ENCODE measurements at places on chromosomes 6 and 20.

- DNase-seq: peak; percentile 40
Observed at GRCh38 chr20:43749734-43750294, 23.0 kb upstream of the GTSF1L start.

- DNase-seq: no peak
Observed at GRCh38 chr6:25462235-25462897, 183.2 kb downstream of the CARMIL1 start.

DNA sequence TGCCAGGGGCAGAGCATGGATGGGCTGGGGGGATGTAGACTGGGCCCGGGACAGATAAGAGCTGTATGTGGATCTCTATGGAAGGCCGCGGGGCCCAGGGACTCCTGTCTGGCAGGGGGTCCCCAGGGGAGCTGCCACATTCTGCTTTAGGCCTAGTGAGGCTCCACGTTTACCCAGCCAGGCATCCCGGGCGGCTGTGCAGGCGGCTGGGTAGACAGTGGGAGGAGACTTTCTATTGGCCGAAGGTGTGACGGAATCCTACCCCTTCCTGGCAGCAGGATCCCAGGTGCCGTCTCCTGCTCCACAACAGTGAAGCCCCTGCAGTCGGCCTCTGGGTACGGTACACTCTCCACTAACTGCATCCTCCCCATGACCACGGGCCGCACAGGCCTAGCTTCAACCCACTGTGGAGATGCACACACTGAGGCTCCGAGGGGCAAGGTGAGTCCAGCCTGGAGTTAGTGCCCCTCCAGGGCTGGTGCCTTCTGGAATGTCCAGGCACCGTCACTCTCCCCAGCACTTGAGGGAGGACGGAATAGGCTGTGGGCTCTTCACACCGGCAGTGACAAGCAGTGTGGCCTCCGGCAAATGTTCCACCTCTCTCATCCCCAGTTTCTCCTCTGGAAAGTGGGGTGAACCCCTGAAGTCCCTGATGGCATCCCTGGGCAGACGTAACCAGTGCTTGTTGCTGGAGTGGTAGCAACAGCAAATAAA is 36.8 kb upstream of the ZBP1 start:
- DNase-seq: no peak

DNA sequence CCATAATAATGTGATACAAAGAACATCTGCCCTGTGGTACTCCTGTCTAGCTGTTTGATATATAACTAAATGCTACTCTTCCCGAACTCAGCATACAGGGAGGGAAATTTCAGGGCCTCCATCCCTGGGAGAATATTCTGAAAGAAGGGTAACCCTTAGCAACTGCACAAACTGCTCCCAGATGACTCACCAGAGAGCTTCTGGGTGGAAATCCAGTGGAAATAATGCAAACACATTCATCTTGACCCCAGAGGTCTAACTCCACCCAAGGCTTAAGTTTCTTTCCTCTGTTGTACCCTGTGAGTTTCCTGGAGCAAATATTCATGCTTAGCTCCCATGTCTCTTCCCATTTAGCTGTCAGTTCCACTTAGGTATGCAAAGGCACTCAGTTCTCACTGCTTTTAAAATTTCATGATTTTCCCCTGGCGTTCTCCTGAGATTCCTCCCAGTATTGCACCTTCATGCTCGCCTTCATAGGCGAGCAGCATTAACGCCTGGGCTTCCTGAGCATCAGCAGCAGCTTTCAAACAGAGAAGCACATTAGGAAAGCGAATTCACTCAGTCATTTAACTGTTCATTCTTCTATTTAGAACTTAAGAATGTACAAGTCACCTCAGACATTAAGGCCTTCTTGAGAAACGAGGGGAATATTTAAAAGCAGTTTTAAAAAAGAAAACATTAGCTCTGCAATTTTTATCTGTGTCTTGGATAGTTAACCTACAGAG is 43.8 kb upstream of the LAMA4 start:
- peak; percentile 92 for DNase-seq

DNA sequence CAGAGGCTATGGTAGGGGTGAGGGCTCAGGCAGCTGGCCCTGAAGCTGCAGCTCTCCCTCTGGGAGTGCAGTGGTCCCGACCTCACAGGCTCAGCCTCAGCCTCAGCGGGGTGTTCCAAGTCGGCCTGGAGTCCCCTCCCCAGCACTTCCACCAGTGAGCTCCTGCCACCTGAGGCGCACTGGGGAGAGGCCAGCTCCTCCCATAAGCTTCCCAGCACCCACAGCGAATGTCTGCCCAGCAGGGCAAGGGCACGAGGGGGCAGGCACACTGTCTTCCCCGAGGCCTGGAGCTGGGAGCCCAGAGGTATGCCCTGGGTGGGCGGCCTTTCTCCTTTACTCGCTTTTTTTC is 53.2 kb upstream of the SLCO4A1 start:
- no peak for DNase-seq

DNA sequence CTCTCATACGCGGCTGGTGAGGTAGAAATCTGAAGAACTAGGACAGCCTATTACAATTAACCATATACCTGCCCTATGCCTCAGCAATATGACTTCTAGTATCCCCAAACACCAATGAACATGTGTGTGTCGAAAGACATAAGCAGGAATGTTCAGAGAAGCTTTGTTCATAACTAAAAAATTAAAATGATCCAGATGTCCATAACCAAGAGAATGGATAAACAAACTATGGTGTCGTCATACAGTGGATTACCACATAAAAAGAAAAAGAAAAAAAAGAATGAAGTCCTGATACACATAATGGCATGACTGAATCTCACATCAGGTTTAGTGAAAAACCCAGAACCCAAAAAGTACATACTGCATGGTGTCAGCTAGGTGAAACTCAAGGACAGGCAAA is 73.9 kb downstream of the MDN1 start:
- no peak for DNase-seq

GRCh38 chr6:3794092-3794491 is 42.6 kb upstream of the PXDC1 start:
- DNase-seq: no peak

- no peak for DNase-seq
Observed at GRCh38 chr20:2984028-2984501, 59.4 kb upstream of the GNRH2 start.

- DNase-seq: peak; percentile 71
Observed at GRCh38 chr6:158869826-158870648, 50.9 kb upstream of the EZR start.

- no peak for DNase-seq
Observed at GRCh38 chr6:131255434-131255833, 120.2 kb downstream of the AKAP7 start.

DNA sequence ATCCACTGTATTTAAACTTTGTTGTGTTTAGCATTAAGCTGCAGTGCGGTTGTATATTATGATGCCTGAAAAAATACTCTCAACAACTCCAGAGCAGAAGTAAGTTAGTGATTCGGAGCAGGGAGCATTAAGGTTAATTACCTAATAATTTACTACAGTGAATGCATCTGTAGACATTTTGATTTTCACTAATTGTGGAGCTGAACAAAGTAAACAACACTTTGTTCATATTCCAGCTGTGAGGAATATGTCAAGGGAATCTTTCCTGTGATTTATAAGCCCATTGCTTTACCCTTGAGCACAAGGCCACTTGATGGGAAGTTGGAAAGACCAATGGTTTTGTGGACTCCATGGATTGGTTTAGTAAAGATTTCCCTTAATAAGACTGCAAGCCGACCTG is 77.1 kb downstream of the CBLN4 start:
- no peak for DNase-seq

DNA sequence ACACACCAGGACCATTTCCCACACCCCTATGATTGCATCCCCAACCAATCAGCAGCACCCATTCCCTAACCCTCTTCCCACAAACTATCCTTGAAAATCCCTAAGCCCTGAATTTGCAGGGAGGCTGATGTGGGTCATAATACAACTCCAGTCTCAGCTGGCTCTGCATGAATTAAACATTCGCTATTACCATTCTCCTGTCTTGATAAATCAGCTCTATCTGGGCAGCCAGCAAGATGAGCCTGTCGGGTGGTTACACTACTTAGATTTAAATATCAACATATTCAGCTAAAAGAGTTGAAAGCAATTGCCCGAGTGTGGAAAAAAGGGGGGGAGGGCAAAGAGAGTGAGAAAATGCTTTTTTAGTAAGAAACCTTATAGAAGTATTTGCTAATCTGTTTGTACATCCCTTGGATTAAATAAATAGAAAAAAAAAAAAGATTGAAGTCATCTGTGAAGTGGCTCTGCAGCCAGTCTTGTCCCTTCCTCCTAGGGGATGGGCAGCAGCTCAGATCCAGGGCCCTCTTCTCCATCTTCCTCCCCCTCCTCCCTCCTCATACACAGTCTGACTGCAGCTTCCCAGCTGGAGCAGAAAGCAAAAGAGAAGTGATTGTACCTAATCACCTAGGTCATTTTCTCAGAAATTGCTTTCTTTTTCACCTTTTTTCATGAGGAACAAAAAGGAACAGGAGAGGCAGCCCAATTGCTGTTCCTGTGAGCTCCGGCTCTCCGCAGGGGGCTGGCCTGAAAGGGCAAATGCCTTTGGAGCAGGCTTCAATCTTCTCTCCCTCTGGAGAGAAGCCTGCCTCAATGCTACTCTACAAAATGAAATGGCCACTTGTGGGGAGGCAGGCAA is 356.6 kb upstream of the SULF2 start:
- no peak for DNase-seq

DNA sequence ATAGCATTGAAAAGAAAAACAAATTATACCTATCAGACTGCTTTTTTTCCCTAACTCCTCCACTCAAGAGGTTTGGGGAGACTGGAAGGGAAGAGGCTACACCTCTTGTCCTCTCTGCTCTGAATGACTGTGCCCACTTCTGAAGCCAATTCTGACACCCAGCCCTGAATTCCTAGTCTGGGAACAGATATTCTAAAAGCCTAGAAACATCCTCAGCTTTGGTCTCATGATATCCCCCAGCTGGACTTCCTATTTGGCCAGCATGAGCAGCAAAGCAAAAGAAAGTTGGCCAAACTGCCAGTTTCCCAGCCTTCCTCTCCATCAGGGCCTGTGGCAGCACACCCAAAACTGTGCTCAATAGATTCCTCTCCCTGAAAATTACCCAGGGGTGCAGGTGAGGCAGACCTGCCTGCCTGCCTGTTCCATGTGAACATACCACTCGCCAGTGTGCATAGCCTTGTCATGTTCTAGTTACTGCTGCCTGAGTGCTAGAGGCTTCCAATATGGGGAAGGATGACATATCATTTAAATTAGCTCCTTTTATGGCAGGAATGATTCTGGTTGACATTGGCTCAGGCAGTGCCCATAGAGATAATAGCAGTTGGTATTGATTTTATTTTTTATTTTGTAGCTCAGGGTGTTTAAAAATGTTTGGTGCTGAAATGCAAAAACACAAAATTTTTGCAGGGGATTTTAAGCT is 152.1 kb upstream of the RIN2 start:
- no peak for DNase-seq
